ENCODE measurements at places on chromosomes 5 and 9. TPM values are rescaled to one million over a fixed set of nuclear protein-coding genes. Genes with fewer than 3 reads are reported as not detected.

Gene AGXT2
- total RNA-seq = not detected

Gene GABRB2
- total RNA-seq = not detected

Gene FBP1
- total RNA-seq = 0.95 TPM

Gene CARD19
- 95.7 TPM for total RNA-seq

Gene PCDHB14
- 0.78 TPM for total RNA-seq

Gene GPR151
- not detected for total RNA-seq

Gene RGS3
- total RNA-seq = 424 TPM

Gene CSF1R
- total RNA-seq = not detected

Gene SEMA5A
- total RNA-seq = 0.04 TPM

Gene IFNA21
- total RNA-seq = not detected

Gene TICAM2
- 2.1 TPM for total RNA-seq

Gene ZNF618
- total RNA-seq = 15.8 TPM

Gene MARCHF11
- total RNA-seq = not detected

Gene MYO10
- 126 TPM for total RNA-seq

Gene BARX1
- total RNA-seq = not detected

Gene CEL
- 0.07 TPM for total RNA-seq

Gene MEIKIN
- not detected for total RNA-seq

Gene PLEKHG4B
- total RNA-seq = not detected

All from pulmonary artery endothelial cell (primary cell).